ENCODE measurements at places on chromosomes 13 and 19.
A peak's percentile ranks its signal among the peaks of the same experiment; 100 is the strongest.

DNA sequence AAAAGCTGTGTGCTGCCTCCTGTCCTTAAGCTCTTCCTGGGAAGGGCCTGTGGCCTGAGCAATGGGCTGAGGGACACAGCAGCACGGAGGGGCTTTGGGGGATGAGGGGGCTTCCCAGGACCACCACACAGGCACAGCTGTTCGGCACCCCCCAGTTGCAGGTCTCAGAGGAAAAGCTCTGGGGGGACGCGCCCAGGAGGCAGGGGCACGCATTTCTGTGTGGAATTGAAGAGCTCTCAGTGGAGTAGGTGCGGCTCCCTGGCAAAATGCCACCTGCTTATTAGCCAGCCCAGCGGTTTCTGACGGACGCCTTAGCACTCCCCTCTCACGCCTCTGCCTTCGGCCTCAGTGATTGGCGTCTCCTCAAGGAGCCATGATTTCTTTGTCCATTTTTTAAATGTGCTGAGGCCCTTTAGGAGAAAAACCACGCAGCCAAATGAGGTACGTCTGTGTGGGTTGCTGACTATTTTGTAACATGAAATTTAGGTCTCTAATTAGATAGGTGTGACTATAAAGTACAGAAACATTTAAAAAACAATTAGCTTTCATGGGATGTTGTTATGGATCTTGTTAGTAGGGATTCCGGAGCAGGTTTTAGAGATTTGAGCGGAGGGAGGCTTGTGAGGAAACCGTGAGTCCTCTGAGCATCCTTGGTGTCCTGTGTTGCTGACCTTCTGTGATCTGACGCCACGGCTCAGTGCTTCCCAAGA is 4.0 kb downstream of the MCF2L start:
- no peak for DNase-seq

GRCh38 chr13:70905035-70905434 is 796.8 kb upstream of the KLHL1 start:
- DNase-seq = no peak

- DNase-seq = no peak
Observed at GRCh38 chr19:46009530-46010510, 13.0 kb downstream of the PGLYRP1 start.

- DNase-seq = no peak
Observed at GRCh38 chr13:98761126-98761985, 8.9 kb upstream of the SLC15A1 start.

GRCh38 chr19:41957838-41958366 is 1.2 kb downstream of the RABAC1 start:
- no peak for DNase-seq

- DNase-seq = no peak
Observed at GRCh38 chr19:56107626-56108351, 13.3 kb downstream of the ZNF787 start.

- DNase-seq = no peak
Observed at GRCh38 chr19:5070930-5071329, 102.0 kb downstream of the KDM4B start.

GRCh38 chr13:75135325-75135825 is 346.6 kb downstream of the TBC1D4 start:
- DNase-seq = no peak

DNA sequence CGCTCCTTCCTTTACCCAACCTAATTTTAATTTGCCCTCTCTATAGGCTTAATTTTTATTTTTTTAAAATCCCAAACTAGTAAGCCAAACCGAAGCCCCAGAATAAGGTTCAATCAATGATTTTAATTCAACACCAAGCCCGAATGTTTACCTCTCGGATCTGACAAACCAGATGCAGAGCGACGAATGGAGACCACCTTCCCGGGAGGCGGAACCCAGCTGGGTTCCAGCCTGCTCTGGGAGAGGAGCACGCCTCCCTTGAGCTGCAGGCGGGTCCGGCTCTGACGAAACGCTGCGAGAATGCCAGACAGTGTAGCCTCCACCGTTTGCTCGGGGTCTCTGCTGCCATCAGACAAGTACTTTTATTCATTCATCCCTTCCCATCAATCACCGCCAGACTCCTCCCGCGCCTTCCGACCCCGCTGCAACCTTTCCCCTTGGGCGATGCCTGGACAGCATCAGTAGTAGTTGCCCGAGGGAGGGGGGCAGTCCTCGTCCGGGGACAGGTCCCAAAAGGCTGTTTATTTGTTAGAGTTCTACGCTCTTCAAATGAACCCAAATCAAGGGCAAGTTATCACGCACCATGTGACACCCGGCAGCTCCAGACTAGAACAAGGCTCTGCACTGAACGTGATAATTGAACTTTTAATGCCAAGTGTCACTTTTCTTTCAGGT is 752 bp upstream of the EDNRB start:
- no peak for DNase-seq

DNA sequence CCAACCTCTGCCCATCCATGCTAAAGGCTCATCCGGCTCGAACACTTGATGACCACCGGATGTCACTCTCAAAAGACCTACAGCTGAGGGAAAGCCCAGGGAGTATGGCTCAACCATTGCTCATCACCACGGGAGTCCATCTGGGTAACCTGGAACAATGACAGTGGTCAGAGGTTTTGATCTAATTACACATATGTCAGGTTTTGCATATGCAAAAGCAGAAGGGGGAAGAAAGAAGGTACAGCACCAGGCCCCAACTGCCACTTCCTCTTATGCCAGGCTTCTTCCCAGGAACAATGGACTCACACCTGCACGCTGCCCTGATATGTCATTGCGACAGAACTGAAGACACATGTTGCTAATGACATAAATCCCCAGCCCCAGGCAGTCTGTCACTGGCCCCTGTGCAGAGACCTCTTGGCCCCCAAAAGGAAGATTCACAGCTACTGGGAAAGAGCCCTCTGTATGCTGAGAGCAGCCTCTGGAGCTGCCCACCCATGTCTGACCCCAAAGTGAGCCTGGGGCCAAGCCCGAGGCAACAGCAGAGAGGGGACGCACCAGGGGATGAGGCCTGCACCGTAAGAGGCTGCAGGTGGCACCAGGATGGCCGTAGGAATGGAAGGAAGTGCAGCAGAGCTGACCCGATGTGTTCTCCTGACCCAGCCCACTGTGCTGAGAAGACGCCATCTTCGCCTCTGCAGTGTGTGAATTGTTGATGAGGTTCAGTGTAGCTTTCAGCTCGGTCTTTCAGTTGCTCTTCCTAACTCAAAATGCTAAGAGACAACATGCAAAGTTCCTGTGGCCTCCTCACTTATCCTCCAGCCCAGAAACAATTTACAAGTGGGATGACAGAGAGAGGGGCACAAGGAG is 26.3 kb downstream of the EPS15L1 start:
- no peak for DNase-seq

GRCh38 chr19:9381361-9381785 is 18.6 kb downstream of the ZNF177 start:
- no peak for DNase-seq

DNA sequence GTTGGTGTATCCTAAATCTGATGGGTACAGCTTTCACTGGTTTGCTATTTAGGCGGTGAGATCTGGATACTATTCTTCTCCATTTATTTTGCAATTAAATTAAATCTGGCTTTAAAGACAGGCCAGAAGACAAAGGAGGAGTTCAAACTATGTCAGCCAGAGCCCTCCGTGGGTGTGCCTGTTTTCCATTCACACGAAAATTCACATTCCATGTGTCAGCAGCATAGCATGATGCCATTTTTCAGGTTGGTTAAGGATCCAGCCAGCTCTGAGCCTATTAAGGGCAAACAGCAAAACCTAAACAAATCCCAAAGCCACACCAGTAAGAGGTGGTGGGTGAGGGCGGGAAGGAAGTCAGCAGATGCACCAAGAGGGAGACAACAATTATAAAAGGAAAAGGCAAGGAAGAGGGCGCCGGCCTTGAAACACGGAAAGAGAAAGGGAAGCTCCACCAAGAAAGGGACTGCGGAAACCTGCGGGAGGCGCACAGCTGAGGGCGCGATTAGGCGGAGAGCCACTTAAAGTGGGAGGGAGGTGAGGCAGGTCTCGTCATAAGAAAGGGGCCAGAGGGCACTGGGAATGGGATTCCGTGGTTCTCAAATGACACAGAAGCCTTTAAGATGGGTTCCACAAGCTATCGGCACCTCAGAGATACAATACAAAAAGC is 43.0 kb downstream of the CARS2 start:
- DNase-seq = no peak

GRCh38 chr13:98175043-98175442 is 2.0 kb downstream of the RNF113B start:
- DNase-seq = no peak

- DNase-seq = no peak
Observed at GRCh38 chr13:99028890-99029289, 51.0 kb upstream of the DOCK9 start.

GRCh38 chr19:45275370-45275971 is 24.4 kb downstream of the MARK4 start:
- no peak for DNase-seq

GRCh38 chr19:30349131-30349730 is 23.0 kb upstream of the ZNF536 start:
- no peak for DNase-seq

GRCh38 chr13:98504371-98504963 is 72.4 kb downstream of the STK24 start:
- no peak for DNase-seq

DNA sequence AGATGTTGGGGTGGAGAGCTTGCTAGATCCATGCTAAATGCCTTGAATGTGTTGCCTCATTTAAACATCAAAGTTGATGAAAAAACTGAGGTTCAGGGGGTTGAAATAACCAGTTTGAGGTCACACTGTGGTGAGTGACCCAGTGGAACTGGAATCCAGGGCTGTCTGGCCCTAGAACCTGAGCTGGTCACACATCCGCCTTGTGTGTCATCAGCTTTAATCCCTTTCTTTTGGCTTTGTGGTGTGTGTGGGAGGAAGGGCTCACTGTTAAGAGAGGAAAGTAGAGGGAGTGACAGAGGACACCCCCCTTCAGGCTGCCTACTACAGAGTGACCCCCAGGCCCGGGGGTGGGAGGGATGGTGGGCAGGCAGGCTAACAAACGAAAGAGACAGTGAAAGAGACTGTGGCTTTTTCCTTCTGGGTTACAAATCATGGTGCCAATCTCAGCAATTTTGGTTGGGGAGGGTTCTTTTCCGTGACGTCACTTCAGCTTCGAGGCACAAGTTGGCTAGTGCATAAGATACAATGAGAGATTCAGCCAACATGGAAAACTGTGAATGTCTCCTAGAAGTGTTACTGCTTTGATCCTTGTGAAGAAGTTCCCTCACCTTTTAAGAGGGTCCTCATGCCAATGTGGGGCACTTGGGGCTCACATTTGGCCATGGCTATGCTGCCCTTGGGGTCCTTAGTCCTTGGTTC is 164.9 kb downstream of the DLEU7 start:
- no peak for DNase-seq

- DNase-seq = no peak
Observed at GRCh38 chr13:101673360-101674105, 221.1 kb downstream of the ITGBL1 start.

GRCh38 chr19:42248270-42249148 is 6.1 kb upstream of the GSK3A start:
- DNase-seq = no peak

DNA sequence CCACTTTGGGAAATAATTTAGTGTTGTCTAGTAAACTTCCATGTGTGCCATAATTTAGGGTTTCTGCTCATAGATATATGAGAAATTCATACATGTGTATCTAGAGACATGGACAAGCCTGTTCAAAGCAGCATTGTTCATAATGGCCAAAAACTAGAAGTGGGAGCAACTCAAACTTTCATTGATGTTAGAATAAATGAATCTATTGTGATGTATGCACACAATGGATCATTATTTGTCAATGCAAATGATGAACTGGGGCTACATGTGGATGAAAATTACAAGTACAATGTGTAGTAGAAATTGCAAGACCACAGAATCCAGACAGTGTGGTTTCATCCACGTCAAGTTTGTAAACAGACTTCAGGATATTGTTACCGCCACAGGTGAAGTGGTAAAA is 284.7 kb downstream of the SLC7A1 start:
- no peak for DNase-seq

- no peak for DNase-seq
Observed at GRCh38 chr19:19361075-19361594, 40.5 kb downstream of the MAU2 start.

DNA sequence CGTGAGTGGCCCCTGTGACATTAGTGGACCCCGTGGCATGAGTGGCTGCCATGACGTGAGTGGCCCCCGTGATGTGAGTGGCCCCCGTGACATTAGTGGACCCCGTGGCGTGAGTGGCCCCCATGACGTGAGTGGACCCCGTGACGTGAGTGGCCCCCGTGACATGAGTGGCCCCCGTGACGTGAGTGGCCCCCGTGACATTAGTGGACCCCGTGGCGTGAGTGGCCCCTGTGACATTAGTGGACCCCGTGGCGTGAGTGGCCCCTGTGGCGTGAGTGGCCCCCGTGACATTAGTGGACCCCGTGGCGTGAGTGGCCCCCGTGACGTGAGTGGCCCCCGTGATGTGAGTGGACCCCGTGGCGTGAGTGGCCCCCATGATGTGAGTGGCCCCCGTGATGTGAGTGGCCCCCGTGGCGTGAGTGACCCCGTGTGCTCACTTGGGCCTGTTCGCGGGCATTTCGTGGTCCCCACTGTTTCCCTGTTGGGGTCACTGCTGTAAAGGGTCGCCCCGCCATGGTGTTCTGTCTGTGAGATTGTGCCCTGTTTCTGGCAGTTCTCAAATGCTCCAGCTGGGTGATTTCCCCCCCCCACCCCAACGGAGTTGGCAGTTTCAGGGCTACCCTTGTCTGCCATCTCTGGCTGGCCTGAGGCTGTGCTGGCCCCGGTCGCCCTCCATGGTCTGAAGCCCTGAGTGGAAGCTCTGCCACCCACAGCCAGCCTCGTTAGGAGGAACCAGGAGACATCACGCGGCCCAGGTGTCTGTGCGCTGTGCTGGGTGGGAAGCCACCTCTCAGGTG is 64.2 kb downstream of the MCF2L start:
- no peak for DNase-seq

- peak; percentile 73 for DNase-seq
Observed at GRCh38 chr19:10800488-10800887, 35.5 kb downstream of the TMED1 start.

DNA sequence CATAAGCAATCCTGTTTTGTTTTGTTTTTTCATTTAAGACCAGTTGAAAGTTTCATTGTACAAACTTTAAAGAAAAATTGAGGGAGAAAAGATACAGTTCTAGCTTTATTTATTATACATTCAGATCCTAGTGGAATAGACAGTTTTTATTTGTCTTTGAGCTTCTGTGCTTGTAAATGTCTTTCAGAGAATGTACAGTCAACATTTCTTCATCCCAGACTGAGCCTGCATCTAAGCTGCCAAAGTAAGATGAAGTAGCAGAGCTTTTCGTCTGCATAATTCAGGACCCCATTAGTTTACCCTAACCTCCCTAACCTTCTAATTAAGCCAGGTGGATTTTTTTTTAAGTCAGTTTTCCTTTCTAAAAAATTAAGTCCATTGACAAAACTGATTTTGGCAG is 516.7 kb upstream of the HTR2A start:
- no peak for DNase-seq

GRCh38 chr19:18931316-18932162 is 9.5 kb downstream of the HOMER3 start:
- no peak for DNase-seq

Data from cerebellar nuclear complex (tissue), 1 donor.